ENCODE measurements at places on chromosomes 7 and 10.

DNA sequence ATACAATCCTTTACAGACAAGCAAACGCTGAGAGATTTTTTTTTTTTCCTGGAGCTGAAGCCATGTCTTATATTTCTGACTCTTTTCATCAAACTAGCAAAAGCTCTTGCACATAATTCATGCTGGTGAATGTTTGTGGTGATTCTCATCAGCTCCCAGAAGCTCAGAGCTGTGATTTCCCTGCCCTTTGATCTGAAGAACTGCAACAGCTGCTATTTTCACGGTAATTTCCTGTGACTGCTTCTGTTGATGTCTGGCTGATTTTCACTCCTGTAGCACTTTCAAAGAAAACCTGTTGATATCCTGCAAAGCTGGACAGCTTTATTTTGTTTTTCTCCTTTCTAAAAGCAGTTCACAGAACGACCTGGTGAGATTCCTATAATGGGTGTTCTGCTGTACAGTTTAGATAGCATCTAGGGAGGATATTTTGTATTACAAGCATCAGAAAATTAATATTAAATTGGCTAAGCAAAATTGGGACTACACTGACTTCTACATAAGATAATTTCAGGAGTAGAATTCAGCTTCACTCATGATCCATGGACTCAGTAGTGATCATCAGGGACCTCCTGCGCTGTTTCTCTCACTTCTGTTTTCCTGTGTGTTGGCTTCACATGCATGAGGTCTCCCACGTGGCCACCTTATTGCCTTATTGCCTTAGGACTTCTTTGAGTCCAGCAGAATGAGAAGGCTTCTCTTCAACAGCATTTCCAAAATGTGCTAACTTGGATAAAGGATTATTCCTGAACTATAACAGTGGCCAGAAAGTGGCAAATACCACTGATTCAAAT, 1111.6 kb upstream of the SORCS1 start:
- DNase-seq, result no peak

GRCh38 chr10:80544316-80544953, 6.7 kb downstream of the SH2D4B start:
- no peak for DNase-seq

DNA sequence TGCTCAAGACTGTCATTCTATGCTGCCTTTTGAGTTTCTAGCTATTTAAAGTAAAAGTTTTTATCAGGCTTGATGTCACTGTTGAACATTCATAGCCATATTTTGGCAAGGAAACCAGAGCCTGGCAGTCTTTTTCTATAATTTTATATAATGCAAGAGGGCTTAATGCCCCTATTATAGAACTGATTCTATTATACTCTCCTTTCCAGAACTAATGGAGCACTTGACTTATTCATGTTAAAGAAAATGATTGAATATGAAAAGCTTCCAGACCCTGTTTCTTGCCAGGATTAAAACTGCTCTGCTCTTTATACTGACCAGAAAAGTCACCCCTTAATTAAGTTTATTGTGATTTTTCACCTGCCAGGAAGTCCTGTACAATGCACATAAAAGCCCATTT, 337.6 kb upstream of the CHRM2 start:
- no peak for DNase-seq

DNA sequence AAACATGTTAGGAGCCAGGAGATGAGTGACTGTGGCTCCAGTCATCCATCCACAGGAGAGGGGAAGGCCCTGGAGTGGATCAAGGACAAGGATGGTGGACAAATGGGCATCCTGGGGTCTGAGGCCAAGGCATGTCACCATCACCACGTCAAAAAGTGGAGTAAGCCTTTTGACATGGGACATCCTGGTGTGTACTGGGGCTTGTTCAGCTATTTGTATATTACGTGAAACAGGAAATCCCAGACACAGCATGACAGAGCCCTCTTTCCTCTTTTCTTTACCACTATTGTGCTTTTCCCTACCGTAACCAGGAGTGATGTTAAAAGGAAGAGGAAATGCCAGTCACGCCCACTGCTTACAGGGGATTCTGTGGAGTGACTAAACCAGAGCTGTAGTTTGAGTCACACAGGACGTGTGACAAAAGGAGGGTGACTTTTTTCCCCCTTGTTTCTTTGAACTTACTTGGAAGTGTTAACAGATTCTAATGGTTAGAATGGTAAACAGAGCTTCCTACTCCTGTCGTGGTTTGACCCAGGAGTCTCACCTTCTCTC, 15.4 kb downstream of the ACSL5 start:
- DNase-seq, result no peak

GRCh38 chr10:3420527-3421469, 248.2 kb upstream of the PITRM1 start:
- DNase-seq, result no peak

All from iPS-NIHi11 (cell line).